ENCODE measurements at places on chromosomes 7 and 10.
A peak's percentile ranks its signal among the peaks of the same experiment; 100 is the strongest.

DNA sequence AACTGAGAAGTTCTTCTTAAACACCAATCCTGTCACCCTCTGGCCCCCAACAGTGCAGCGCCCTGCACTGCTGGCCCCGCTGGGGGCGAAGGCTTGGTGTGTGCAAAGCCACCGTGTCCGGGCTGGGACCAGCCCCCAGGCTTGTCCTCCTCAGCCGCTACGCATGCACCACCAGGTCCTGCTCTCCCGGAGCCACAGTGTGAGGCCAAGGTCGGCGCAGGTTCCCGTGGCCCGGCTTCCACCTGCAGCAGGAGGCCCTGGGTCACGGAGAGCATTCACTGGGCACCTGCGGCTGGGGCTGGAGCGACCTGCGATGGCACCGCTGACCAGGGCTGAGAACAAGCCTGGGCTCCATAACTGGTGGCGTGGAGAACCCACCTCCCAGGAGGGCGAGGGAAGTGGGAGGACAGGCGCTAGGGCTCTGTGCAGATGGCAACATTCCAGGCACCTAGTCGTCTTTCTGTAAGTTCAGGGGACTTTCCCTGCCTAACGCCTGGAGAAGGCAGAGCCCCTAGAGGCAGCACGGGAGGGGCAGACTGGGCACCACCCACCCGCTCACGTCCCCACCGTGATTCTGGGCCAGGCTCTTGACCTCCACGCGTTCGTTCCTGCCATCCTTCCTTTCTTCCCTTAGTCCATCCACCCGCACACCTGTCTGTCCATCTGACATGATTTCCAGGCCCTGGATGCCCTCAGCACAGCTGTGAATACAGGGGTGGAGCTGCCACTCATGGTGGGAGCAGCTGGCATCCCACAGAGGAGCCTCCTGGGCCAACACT is 271.6 kb downstream of the ELFN1 start:
- DNase-seq = no peak

DNA sequence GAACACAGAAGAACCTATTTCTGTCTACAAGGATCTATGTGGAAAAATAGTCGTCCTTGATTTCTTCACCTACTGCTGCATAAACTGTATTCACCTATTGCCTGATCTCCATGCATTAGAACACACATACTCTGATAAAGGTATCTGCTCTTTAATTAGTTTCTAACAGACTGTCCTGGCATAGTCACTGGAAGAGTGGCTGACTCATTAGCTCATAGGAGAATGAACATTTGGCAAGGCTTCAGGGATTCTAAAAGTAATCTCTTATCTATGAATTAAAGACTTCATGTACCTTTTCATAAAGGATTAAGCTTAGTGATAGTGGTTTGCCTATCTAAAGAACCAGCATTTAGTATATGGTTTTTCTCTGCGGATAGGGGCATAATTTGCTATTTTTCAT is 4.1 kb downstream of the NHLRC2 start:
- no peak for DNase-seq

DNA sequence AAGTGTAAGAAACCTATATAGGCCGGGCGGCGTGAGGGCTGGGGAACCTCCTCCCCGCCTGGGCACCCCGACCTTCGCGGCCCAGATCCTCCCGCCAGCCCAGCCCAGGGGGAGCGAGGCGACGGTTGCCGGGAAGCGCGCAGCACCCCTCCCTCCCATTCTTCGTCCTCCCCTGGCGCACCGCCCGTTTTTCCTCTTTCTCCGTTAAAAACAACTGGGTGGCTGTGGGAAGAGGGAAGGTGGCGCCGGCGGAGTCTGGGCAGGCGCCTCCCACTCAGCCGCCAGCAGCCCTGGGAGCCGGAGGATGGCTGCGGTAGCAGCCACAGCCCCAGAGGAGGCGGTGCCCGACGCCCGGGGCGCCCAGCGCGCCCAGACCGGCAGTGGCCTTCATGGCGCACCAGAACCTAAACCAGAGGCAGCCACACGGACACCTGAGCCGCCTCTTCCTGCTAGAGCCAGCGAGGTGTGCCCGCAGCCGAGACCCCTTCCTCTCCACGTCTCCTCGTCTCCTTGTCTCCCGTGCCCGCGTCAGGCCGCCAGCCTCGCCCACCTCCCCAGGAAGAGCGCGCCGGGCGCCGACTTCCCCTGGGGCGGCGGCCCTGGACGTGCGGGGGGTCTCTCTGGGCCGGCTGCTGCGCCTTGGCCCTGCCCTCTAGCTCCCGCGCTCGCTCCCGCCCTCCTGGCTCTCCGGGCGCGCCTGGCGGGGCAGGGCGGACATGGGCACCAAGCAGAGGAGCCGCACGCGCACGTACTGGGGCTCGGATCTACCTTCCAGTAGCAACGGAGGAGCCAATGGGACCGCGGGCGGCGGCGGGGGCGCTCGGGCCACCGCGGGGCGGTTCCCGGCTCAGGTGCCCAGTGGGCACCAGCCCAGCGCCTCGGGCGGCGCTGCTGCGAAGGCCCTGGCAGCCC is 32.8 kb upstream of the SFTPD start:
- DNase-seq = peak; percentile 70

GRCh38 chr7:25256333-25256819 is 28.1 kb upstream of the NPVF start:
- no peak for DNase-seq

- DNase-seq = no peak
These were observed 43.3 kb downstream of the DOCK4 start for GRCh38 chr7:112162784-112163506.

GRCh38 chr10:14328881-14329672 is 1.6 kb downstream of the FRMD4A start:
- DNase-seq = no peak

DNA sequence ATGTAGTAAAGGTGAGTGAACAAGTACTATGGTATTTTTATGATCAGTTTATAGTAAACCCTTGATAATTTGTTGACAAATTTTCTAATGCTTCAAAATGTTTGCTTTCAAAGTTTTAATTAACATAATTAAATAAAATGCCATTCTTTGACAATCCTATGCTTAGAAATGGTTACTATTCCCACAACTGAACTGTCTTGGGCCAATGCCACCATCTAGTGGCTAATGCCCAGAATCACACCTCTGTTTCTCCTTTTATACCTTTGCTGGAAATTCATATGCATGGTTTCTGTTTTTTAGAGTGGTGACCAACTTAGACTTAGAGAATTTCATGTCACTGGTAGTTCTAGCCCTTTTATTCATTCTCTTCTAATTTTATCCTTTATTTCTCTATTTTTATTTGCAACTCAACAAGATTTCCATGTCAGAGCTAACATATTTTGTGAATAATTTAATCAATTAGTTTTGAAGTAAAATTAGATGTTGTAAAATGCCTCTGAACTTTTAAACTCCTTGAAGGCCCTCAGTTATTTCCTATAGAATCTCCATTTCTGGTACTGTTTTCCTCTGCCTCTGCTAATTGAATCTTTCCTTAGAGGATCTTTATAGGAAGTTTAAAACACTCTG is 31.1 kb downstream of the PCGF5 start:
- peak; percentile 52 for DNase-seq

DNA sequence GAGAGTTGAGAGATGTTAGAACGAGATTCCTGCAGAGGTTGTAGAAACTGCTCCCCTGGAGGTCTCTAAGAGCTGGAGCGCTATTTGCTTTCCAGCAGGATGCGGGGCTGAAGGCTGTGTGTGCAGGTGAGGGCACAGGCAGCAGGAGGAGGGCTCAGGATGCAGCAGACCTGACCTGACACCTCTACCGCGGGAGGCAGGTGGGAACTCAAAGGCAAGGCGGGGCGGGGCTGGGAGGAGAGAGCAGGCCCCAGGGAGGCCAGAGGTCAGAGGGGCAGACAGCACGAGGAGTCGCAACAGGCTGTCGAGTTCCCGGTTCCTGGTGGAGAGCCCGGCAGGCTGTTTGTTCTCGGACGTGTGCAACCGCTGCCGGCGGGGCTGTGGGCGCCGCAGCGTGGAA is 7.9 kb upstream of the CRTAC1 start:
- DNase-seq = no peak

GRCh38 chr10:132548106-132548823 is 10.7 kb downstream of the INPP5A start:
- no peak for DNase-seq

GRCh38 chr7:2689951-2690705 is 2.1 kb downstream of the AMZ1 start:
- no peak for DNase-seq

GRCh38 chr10:74825371-74826141 is 844 bp upstream of the KAT6B start:
- DNase-seq = no peak

DNA sequence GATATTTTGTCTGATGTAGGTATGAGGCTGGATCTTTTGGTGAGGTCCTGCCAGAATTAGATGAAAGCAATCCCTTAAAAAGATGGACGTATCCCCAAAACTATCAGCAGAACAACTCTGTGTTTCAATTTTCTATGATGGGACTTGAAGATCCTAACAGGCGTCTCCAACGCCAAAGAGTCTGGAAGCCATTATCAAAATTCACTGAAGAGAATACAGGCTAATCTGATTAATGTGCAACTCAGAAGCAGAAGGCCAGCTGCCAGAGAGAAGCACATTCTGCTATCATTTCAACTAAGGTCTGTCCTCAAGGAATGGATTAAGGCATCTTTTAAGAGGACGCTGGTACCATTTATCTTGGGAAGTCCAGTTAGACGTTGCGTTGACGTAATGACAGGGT is 119.7 kb downstream of the FGFR2 start:
- DNase-seq = no peak

Measured in dorsolateral prefrontal cortex (tissue), 122 donors.